ENCODE measurements at places on chromosomes 1 and 21.

DNA sequence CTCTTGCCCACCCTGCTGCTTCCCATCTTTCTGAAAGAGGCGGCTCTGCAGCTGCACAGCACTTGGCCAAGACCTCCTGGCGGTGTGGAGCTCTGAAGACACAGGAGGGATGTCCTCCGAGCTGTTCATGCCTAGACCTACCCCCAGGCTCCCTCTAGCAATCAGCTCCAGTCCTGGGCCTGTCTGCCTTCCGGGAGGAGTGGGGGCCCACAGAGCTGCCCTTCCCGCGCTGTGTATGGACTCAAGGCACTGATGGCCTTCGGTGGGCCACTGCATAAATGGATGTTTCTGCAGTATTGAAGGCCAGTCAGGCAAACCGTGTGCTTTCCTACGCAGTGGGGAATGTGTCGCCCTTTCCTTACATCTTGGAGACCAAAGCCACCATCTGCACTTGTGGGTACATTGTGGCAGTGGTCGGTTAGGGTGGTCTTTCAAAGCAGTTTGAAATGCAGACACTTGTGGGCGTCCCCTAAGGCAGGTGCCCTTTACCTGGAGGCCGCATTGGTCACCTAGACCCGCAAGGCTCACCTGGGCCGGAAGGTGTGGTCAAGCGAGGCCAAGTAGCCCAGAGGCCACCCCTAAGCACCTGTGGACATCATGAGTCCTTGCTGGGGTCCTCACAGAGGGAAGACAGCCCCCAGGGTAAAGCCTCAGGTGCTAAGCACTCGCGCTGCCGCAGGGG is 912 bp upstream of the PKNOX1 start:
- peak; percentile 8 for DNase-seq
- H3K4me1 ChIP-seq = peaks cover 34% of the 10 kb centered on the region
- no peaks in the 10 kb centered on the region for H3K27me3 ChIP-seq
- peak overlapping the region; percentile 26 for H3K4me3 ChIP-seq
- no peaks in the 10 kb centered on the region for H3K36me3 ChIP-seq

DNA sequence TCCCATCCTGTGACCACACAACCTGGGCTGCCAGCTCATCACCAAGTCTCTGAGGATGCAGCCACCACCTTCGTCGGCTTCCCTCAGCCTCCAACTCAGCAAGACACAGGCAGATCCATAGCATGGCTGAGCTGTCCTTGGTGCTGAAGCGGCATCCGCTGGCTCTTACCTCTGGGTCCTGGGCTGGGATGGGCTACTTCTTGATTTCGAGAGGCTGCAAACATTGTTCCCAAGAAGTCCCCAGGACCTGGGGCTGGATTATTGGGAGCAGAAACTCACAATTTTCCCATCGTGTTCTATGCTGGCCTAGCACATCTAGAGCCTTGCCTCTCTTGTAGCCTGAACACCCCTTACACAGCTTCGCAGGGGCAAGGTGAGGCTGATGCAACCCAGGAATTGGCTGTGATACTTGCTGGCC is 24.9 kb upstream of the C1QA start:
- peak; percentile 44 for DNase-seq
- H3K36me3 ChIP-seq = no peaks in the 10 kb centered on the region
- no peak overlapping the region for H3K27ac ChIP-seq
- H3K27me3 ChIP-seq = no peaks in the 10 kb centered on the region
- no peaks in the 10 kb centered on the region for H3K4me1 ChIP-seq

GRCh38 chr21:33355996-33356395 is 31.2 kb downstream of the IFNAR1 start:
- peaks cover 5% of the 10 kb centered on the region for H3K4me1 ChIP-seq
- no peaks in the 10 kb centered on the region for H3K27me3 ChIP-seq

DNA sequence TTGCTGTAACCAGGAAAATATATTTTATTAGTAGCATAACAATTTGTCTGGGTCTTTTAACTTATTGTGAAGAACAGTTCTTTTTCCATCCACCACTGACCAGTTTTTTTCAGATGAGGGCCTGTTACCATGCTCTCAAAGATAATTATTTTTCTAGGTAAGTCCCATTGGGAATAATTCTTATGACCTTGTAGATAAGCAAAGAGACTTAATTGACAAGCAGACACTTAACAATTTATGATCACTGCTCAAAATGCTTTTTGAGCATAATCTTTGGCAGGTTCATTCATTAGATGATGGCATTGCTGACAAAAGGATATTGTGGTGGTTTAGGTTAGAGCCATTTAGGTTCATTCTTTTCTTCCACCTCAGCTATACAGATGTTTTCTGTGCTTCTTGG is 6.6 kb downstream of the SNX27 start:
- H3K4me3 ChIP-seq = no peak overlapping the region
- no peaks in the 10 kb centered on the region for H3K27me3 ChIP-seq
- H3K36me3 ChIP-seq = no peaks in the 10 kb centered on the region
- H3K27ac ChIP-seq = no peak overlapping the region

DNA sequence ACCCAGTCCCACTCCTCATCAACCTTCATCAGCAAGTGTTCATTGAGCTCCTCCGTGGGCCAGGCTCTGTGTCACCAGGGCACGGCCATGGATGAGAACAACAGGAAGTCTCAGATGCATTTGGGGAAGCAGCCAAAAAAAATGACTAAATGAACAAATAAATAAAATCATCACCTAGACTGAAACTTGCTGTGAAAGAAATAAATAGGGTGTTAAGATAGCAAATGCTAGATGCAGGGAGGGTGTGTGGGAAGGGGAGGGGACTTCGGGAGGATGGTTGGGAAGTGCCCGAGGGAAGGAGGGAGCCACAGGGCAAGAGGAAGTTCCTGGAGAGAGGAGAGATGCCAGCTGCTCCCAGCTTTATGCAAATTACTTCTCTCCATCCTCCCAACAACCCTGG is 696.7 kb downstream of the PTPRU start:
- no peaks in the 10 kb centered on the region for H3K36me3 ChIP-seq
- no peak for DNase-seq
- H3K4me1 ChIP-seq = no peaks in the 10 kb centered on the region
- no peak overlapping the region for H3K4me3 ChIP-seq

GRCh38 chr1:8120693-8121260 is 94.7 kb upstream of the ERRFI1 start:
- H3K27ac ChIP-seq = peak overlapping the region; percentile 80
- peaks cover 40% of the 10 kb centered on the region for H3K4me1 ChIP-seq
- DNase-seq = peak; percentile 33
- no peak overlapping the region for H3K4me3 ChIP-seq
- H3K27me3 ChIP-seq = no peaks in the 10 kb centered on the region
- no peaks in the 10 kb centered on the region for H3K36me3 ChIP-seq

DNA sequence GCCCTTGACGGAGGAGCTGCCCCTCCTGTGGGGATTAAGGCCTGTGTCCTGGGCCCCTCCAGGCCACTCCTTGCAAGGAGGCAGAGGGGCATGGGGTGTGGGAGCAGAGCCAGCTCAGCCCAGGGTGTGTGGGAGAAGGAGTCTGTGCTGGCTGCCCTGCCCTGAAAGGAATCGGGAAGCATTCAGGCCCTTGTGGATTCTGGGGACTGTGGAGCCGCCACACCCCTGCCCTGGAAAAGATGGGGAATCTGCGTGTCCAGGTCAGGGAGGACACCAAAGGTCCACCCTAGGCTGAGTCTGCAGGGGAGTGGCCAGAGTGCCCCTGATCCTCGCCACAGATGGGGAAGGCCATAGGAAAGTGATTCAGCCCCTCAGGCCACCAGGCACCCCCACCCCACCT is 16.5 kb upstream of the PRDM16 start:
- H3K27me3 ChIP-seq = no peaks in the 10 kb centered on the region
- H3K4me3 ChIP-seq = no peak overlapping the region
- H3K27ac ChIP-seq = no peak overlapping the region
- no peaks in the 10 kb centered on the region for H3K36me3 ChIP-seq
- no peaks in the 10 kb centered on the region for H3K4me1 ChIP-seq
- no peak for DNase-seq

DNA sequence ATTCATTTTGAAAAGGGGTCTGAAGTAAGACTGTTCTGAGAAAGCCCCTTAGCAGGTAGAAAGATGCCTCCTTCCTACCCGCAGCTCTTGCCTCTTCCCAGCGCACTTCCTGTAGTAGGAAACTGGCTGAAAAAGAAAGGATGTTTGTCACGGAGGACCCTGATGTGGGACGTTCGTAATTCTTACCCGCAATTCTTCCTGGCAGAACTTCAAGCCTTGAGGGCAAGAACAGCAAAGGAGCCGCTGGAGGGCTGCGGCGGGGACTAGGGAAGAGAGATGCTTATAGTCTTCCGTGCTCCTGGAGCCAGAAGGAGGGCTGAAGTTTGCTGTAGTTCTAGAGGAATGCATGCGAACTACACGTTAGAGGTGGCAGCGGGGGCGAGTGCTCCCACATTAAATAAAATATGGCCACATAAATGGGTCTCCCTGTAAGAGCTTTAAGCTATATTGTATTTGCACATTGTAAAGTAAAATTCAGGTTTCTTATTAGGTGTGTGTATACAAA is 6.3 kb downstream of the C1orf53 start:
- H3K27me3 ChIP-seq = peaks cover 43% of the 10 kb centered on the region
- no peaks in the 10 kb centered on the region for H3K36me3 ChIP-seq
- no peak for DNase-seq
- no peak overlapping the region for H3K27ac ChIP-seq
- no peak overlapping the region for H3K4me3 ChIP-seq

DNA sequence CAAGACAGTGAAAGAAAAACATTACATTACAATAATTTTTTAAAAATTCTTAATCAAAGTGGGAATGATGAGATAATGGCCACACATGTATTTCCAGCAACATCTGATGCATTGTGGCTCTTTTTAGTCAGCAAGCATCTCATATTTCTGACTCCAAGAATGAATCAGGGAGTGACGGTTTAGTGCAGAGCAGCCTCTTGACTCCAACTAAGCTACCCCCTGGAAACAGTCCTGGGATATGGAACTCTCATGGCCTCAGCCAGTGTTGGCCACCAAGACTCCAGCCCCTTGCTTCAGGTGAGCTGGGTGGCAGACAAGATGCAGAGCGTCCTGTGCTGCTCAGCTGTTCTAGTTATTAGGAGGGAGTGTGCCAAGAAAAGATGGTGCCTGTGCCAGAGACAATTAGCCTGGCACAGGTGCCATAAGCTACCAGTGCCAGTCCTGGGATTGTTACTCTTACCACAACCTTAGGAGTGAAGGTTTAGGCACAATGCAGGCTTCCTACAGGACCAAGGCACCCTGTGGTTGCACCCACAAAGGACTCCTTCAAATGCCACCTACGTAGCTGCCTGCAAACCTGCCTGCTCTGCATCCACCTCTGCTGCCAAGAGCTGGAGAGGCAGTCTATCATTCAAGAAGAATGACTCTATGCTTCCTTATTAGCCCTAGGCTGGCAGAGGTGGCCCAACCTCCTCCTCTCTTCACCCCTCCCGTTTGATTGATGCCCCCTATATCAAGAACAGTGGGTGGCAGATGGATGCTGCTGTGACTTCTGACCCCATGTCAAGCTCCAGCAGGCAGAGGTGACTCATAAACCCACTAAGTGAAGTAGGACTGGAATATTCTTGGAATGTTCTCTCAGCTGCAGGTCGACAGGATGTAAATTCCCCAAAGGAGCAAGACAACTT is 6.0 kb upstream of the SEC16B start:
- H3K4me1 ChIP-seq = peaks cover 2% of the 10 kb centered on the region
- H3K36me3 ChIP-seq = no peaks in the 10 kb centered on the region
- H3K27ac ChIP-seq = no peak overlapping the region

- no peak for DNase-seq
- H3K4me1 ChIP-seq = peaks cover 7% of the 10 kb centered on the region
- no peaks in the 10 kb centered on the region for H3K27me3 ChIP-seq
- H3K36me3 ChIP-seq = no peaks in the 10 kb centered on the region
- H3K4me3 ChIP-seq = no peak overlapping the region
These were observed 177.9 kb downstream of the CLIC6 start for GRCh38 chr21:34846601-34847112.

GRCh38 chr1:40047276-40047675 is 6.7 kb downstream of the CAP1 start:
- H3K36me3 ChIP-seq = no peaks in the 10 kb centered on the region
- H3K4me1 ChIP-seq = peaks cover 25% of the 10 kb centered on the region
- no peaks in the 10 kb centered on the region for H3K27me3 ChIP-seq
- DNase-seq = no peak

- DNase-seq = no peak
- no peaks in the 10 kb centered on the region for H3K36me3 ChIP-seq
- H3K27me3 ChIP-seq = no peaks in the 10 kb centered on the region
- peaks cover 57% of the 10 kb centered on the region for H3K4me1 ChIP-seq
- H3K4me3 ChIP-seq = no peak overlapping the region
These were observed 52.1 kb downstream of the PGM1 start for GRCh38 chr1:63645317-63645716.

DNA sequence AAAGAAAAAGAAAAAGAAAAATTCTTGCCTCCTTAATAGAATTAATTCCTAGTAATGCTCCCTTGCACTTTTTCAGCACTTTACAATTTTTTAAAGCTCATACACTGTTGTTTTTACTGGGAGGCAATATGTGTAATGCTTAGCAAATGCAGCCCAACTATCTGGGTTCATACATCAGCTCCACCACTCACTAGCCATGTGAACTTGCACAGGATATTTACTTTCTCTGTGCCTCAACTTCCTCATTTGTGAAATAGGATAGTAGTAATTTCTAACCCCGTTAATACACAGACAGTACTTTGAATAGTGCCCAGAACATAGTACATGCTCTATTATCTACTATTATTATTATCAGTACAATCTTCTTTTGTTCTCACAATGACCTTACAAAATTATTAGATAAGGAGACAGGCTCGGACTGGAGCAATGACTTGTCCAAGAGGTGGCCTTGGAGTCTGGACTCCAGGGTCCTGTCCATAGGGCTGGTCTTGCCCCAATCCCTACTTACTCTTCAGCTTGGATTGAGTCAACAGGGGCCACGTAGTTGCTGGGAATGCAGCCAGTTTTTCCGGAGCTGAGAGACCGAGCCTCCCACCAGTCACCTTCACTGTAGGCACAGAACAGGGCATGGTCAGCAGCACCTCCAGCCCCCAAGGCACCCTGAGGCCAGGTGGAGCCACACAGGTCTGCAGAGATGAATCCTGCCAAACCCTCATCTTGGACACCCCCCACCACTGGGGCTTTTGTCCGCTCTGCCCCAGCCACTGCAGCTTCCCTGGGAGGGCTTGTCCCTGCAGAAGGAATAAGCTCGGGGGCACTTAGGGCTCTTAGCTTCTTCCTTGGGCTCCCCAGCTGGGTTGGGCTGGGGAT is 13.7 kb downstream of the FGR start:
- H3K4me1 ChIP-seq = peaks cover 7% of the 10 kb centered on the region
- no peak overlapping the region for H3K27ac ChIP-seq
- no peaks in the 10 kb centered on the region for H3K36me3 ChIP-seq
- DNase-seq = no peak
- no peak overlapping the region for H3K4me3 ChIP-seq

DNA sequence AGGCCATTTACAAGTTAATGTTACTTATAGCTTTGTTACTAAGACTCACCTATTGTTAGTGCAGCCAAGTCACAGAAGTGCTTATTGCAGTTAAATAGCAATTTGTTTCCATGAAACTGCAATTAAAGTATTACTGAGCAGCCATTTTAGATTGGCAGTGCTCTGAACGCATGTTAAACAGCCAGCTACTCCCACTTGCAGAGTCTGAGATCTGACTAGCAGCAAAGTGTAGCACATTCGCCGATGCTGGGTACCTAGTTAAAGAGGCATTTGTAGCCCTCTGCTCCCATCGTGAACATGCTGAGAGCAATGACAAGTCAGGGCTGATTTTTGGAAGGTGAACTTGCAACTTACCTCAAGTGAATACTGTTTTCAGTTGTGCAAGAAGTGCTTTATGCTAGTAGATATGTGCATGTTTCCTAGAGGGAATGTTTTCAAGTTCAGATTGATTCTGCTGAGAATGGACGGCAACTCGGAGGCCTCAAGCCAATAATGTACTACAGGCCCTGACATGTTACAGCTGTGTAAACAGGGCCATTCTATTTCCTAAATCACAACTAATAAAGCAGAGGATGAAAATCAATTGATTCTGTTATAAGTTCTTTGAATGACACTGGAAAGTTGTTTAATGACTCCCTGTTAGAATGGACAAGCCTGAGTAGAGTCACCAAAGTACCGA is 19.8 kb downstream of the LMO4 start:
- no peak overlapping the region for H3K27ac ChIP-seq
- H3K27me3 ChIP-seq = no peaks in the 10 kb centered on the region
- no peak overlapping the region for H3K4me3 ChIP-seq
- DNase-seq = no peak

Measured in body of pancreas (tissue), 4 donors.